NCI-H2227 treated with DMSO at 0.1 percent for 48 hours (cell line): ENCODE measurements at places on chromosomes 2 and 18.

DNA sequence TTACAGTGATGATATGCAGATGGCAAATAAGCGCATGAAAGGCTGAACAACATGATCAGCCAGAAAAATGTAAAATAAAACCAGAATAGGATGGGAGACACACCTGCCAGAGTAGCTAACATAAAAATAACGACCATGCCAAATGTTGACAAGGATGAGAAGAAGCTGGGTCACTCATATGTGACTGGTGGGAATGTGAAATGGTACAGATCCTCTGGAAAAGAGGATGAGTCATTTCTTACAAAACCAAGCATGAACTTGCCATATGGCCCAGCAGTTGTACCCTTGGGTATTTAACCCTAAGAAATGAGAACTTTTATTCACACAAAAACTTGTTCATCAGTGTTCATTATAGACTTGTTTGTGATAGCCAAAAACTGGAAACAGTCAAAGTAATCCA lies 143.8 kb downstream of the SH3BP4 start:
- no peak for DNase-seq

GRCh38 chr2:172712251-172712650 lies 23.4 kb upstream of the RAPGEF4 start:
- DNase-seq, result no peak

DNA sequence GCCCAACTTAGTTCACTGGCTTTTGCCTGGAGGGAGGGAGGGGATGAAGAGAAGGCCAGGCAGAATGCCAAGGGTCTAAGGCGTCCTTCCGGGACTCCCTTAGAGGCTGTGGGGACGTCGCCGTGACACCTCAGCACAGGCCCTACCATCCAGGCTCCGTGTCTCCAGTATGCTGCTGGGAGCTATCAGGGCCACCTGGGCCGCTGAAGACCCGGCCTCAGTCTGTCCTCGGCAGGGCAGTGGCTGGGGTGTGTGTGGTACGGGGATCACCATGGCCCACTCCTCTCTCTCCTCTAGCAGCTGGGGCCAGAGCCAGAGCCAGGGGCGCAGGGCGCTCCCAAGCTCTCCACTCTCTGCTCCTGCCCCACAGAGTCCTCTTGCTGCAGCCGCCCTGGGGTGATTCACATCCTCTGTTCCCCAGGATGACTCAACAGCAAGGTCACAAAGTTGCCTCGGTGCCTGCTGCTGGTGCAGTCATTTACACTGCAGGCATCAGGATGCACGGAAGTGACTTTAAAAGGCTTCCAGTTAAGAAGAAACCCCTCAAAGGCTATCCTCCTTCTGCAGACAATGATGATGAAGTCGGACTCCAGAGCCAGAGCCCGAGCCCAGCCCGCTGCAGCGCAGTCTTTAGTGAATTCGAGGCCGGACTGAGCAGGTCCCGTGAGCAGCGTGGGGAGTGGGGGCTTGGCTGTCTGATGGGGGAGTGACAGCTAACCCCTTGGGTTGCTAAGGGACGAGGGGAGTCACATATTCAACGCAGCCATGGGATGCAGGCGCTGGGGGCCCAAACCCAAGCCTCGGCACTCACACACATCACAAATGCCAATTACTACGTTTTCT lies 31.9 kb downstream of the SNORC start:
- no peak for DNase-seq

GRCh38 chr18:32262092-32262491 lies 72.3 kb downstream of the MEP1B start:
- no peak for DNase-seq

GRCh38 chr2:105691947-105692390 lies 52.7 kb upstream of the NCK2 start:
- no peak for DNase-seq

DNA sequence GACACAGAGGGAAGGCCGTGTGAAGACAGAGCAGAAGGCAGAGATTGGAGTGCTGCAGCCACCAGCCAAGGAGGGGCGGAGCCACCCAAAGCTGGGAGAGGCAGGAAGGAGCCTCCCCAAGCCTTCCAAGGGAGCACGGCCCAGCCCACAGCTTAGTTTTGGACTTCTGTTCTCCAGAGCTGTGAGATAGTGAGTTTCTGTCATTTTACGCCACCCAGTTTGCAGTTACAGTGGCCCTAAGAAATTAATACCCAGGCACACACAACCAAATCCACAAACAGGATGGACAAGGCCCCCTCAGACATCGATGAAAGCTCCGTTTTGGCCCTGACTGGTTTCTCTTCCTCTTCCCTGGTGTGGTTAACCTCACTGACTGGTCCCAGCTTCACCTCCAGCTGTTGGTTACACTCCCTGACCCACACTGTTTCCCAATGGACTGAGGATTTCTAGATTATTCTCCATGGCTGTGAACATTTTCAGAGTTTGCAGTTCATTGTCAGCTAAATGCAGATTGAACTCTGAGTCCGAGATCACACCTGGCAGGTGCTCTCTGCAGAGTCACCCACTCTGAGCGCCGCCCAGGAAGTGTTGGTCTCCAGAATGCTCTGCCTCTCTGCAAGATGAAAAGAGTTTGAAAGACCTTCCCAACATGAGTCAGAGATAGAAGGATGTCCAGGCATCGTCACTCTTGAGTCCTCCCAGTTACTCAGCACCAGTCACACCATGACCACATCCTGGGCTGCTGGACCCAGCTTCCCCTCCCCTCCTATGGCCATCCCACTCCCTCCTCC lies 100.2 kb downstream of the TWIST2 start:
- DNase-seq, result no peak

- no peak for DNase-seq
These were observed 364.1 kb downstream of the SS18 start for GRCh38 chr18:25726298-25726697.

DNA sequence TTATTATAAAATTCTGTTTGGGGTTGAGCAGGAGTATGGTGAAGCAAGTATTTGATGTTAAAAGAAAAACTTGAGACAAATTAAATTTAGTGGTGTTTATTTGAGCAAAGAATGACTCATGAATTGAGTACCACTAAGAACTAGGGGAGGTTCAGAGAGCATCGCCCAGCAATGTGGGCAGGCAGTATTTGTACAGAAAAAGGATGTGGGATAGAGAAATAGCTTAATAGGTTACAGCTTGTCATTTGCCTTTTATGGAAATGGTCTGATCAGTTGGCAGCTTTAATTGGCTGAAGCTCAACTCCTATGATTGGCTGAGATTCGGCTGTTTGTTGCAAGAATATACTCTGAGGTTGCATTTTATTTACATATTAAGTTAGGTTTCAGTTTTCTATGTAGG lies 68.2 kb downstream of the LRATD1 start:
- no peak for DNase-seq

DNA sequence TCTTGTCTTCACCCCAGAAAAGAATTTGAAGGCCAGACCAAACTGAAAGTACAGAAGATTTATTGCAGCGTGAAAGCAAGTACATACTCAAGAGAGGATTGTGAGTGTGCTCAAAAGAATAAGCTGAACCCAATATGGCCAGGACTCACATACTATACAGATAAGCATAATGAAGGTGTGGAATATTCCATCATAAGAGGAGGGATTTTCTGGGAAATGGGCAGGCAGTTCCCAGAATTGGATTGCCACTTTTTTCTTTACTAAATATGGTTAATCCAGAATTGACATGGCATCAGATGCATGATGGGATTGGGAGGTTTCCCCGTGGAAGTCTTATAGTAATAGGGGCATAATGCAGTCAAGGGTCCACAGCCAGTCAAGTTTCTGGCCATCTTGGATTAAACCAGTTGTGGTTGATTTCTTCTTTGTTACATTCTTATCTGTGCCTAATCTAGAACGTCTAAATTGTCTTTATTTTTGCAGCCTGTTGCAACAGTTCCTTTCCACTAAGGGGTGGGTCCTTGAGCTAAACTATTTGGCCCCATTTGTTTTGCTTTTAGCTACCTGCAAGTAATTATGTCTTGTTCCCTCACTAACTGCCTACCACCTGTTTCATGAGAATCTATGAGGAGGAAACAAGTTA lies 9.0 kb downstream of the SP140L start:
- no peak for DNase-seq

GRCh38 chr2:66987733-66988132 lies 409.4 kb upstream of the ETAA1 start:
- no peak for DNase-seq

DNA sequence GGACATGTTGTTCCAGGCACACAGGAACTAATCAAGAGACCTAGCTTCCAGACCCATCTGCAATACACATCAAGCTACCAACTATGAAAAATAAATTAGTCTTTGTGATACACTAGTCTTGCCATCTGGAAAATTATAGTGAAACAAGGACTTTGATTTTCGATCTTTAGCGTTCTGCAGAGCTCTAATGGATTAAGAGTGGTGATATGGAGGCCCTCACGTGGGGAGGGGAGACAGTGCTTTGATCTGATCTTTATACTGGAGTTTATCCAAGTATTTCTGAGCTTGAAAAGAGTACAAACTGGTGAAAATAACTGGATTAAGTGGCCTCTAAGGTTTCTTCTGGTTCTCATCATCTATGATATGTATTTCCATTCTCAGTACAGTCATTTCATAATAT lies 273.4 kb upstream of the CDH7 start:
- no peak for DNase-seq
